ENCODE measurements at places on chromosomes 16 and 17. TPM values are rescaled to one million over a fixed set of nuclear protein-coding genes. Genes with fewer than 3 reads are reported as not detected.

DNA sequence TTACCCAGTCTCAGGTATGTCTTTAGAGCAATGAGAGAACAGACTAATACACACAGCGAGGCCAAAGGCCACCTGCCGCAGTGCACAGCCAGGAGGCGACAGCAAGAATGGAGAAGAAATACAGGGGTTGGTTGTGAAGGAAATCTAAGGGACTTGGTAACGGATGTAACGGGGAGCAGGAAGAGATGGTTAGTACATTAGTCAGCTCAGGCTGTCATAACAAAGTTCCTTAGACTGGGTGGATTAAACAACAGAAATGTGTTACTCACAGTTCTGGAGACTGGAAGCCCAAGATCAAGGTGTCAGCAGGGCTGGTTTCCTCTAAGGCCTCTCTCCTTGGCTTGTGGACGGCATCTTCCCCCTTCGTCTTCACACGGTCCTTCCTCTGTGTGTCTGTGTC, 47.1 kb downstream of the TVP23C start:
- DNase-seq = no peak

GRCh38 chr16:64345142-64345541, 776.7 kb downstream of the CDH11 start:
- no peak for DNase-seq

PPM1E gene
- total RNA-seq = 0.21 TPM

- DNase-seq = no peak
Measured at GRCh38 chr16:8996891-8997290, 33.2 kb upstream of the USP7 start.

RNU2-1 gene
- not detected for total RNA-seq

DNA sequence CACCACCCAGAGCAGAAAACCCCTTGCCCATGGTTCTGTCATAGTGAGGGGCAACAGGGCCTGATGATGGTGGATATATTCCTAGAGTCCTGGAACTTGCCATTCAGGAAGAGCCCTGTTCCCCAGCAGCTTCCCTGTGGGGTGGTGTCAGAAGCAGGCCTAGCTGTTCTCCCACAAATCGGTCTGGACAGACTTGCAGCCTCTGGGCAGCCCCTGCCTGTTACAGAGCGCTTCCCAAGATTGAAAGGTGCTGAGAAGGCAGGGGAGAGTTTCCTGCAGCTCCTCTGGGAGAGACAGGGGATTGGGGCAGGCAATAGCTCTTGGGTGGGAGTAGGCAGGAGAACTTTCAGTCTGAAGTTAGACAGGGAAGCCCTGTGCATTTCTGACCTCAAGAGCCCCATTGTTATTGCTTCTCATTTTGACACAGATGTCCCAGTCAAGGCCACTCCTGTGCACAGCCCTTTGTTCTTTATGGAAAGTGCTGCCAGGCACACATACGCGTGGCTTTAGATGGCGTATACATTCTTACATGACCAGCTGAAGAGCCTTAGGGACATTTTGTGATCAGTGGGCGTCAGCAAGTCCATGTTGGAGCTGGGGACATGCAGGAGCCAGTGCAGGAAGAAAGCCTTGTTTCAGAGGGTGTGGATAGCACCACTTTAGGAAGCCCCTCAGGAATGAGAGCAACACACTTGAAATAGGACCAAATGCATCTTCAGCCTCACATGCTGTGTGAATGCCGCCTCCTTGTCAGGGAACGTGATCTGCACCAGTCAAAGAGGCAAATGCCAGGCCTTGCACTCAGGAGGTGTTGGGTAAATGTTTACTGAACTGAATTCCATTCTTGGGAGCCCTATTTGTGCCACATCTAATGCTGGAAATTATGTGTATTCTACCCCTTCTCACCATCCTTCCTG, 67.5 kb downstream of the GNAO1 start:
- DNase-seq = no peak

DNA sequence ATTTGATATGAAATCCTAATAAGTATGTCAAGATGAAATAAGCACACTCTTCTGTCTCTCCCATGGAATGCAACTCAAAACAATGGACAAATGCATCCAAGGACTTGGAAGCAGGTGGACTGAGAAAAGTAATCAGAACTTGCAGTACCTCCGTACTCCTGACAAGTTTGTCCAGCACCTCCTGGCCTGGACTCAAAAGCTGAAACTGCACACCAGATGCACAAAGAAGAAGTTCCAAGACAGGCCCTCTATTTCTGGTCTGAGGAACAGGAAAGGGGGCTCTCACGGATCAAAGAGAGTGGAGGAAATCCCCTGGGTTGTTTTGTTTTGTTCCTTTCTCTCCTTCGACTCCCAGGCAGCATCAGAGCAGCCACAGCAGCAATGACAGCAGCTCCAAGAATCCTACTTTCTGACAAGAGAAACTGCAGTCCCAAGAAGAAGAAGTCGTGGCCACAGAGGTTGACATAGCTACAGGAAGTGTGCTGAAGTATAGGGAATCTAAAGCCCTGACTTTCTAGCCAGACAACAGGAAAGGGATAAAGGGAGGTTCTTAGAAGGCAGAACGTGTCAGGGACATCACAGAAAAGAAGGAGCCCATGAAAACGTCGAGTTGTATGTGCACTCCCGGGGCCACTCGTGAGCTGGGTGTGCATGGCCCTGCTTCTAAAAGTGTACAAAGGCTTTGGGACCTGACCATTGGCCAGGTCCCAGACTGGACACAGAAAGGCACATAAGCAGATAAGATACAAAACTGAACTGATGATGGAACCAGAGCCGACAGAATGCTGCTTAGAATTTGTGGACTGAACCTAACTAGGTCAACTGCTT, 29.3 kb downstream of the AKAP10 start:
- no peak for DNase-seq

PIMREG gene
- 96.3 TPM for total RNA-seq

All from A172 (cell line).